Epithelial cell of alveolus of lung (primary cell): ENCODE measurements at places on chromosomes 2 and 18. TPM values are rescaled to one million over a fixed set of nuclear protein-coding genes. Genes with fewer than 3 reads are reported as not detected.

Gene COL4A4
- total RNA-seq = 0.32 and 0.91 TPM in 2 replicates

Gene RGPD4
- not detected in 2 replicates for total RNA-seq

Gene NT5DC4
- total RNA-seq = not detected in 2 replicates

Gene SLC16A14
- total RNA-seq = 0.39 and 1.2 TPM in 2 replicates

Gene AQP12B
- total RNA-seq = not detected in 2 replicates

Gene FHL2
- total RNA-seq = 240 and 443 TPM in 2 replicates

Gene GRHL1
- total RNA-seq = 0.16 and 0.65 TPM in 2 replicates
